ENCODE measurements at places on chromosomes 3 and 15. TPM values are rescaled to one million over a fixed set of nuclear protein-coding genes. Genes with fewer than 3 reads are reported as not detected.

The TMEM212 gene
- polyA plus RNA-seq: not detected

The FETUB gene
- not detected for polyA plus RNA-seq

The AADAC gene
- 101 TPM for polyA plus RNA-seq

DNA sequence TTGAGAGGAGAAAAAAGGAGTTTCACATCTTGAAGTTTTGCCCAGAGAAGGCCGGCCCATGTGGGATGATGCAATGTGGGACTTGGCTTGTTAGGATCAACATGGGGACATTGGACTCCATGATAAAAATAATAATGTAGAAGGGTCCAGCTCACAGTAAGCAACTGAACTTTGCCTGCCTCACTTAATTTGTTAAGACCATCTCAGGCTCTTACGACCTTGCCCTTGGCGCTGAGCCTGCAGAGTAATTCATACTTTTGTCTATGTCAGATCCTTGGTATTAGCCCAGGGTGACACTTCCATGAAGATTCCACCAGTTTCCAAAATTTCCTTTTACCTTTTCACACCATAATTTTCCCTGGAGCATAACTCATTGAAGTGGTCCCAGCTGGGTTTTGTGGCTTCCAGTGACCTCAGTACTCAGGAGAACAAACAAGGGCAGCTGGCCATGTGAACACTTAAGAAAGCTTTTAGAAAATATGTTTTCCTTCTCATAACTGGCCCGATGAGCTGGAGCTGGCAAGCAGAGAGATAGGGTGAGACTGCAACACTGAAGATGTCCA, 315.4 kb upstream of the RASGRP1 start:
- DNase-seq: no peak

DNA sequence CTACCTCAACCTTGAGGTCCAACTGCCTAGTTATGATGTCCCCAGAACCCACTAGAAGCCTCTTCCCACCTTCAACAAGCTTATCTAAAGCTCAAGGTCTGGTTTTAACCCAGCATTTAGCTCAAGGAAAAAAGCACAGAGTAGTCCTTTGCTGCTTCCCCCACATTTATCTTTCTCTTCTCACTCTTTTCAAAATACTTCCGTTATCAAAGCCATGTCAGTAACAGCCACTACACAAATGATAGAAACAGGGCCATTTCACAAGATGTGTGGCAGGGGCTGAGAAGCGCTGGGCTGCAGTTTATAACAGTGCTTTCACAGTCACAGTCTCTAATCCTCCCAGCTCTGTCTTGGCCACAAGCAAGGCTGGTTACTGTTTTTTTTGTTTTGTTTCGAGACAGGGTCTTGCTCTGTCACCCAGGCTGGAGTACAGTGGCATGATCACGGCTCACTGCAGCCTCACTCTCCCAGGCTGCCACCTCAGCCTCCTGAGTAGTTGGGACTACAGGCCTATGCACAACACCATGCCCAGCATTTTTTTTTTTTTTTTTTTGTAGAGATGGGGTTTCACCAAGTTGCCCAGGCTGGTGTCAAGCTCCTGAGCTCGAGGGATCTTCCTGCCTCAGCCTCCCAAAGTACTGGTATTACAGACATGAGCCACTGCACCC, 218.8 kb downstream of the OSBPL10 start:
- DNase-seq: no peak

The PIF1 gene
- polyA plus RNA-seq: 11.7 TPM

The C15orf62 gene
- polyA plus RNA-seq: 5.1 TPM

- no peak for DNase-seq
Observed at GRCh38 chr3:109819734-109820133, 482.4 kb upstream of the DPPA4 start.

The LRRC31 gene
- 9.5 TPM for polyA plus RNA-seq

GRCh38 chr15:43189296-43189695, 4.1 kb downstream of the CCNDBP1 start:
- DNase-seq: no peak

The TAGLN3 gene
- not detected for polyA plus RNA-seq

GRCh38 chr15:50176869-50177268, 5.1 kb upstream of the SLC27A2 start:
- DNase-seq: no peak

GRCh38 chr3:131702146-131702545, 199.4 kb upstream of the MRPL3 start:
- no peak for DNase-seq

The COL6A5 gene
- not detected for polyA plus RNA-seq

- peak; percentile 33 for DNase-seq
Observed at GRCh38 chr15:42921342-42921731, 759 bp upstream of the TTBK2 start.

GRCh38 chr3:90095811-90096210, 988.4 kb downstream of the EPHA3 start:
- DNase-seq: no peak

The FGD5 gene
- polyA plus RNA-seq: 3.1 TPM

DNA sequence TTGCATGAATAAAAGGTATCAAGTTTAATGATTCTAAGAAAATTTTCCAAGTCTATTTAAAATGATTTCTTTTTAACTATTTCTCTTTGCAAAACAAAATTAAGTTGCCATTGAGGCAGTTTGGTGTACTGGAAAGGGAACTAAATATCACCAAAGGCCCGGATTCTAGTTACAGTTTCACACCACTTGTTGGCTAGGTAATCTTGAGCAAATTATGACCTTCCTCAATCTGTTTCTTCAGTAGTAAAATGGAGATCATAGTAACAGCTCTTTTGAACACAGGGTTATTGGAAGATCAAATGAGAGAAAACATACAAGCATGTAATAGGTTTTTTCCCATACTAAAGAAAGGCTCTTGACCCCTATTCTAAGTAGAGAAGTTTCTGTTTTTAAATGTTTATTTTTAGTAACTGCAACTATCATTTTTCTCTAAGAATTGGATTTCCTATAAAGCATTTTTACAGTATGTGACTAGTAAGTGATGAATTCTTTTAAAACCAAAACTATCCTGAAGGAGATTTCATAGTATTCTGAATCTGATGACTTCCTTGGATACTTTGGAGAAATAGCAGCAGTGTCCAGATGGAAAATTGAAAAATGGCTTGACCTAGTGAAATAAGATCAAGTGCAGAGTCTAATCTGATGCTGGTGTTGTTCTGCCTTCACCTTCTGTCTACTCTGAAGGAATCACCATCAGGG, 15.7 kb downstream of the SCAANT1 start:
- DNase-seq: no peak

The TMC3 gene
- polyA plus RNA-seq: not detected

DNA sequence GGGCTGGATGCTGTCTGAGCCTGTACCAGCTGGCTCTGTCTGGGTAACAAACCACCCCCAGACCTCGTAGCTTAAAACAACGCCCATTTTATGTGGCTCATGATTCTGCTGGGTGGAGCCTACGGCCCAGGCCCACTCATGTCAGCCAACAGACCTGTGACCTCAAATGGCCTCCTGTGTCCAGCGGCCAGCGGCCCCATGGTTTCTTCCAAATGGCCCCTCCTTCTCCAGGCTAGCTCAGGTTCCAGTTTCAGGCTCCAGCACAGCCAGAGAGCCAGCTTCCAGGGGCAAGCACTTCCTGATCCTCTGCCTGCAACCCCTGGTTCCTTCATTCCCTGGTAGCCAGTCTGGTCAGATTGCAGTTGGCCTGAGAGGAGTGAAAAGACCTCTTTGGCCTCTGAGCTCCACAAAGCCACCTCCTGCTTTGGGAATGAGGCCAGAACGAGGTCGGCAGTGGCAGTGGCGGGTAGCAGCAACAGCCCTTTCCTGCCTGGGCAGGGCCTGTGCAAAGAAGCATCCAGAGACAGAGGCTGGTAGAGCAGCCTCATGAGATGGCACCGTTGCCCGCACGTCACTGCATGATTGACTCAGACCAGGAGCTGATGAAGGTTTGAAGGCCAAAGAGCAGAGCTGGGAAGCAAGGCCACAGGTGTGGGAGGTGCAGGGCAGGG, 21.0 kb upstream of the PLXNA1 start:
- no peak for DNase-seq

The CACNA2D3 gene
- polyA plus RNA-seq: not detected

The SEMA5B gene
- polyA plus RNA-seq: 1.9 TPM

GRCh38 chr3:46206282-46207015, 1.7 kb downstream of the CCR1 start:
- no peak for DNase-seq

GRCh38 chr3:17287006-17287689, 402.4 kb downstream of the PLCL2 start:
- DNase-seq: no peak

The RFTN1 gene
- 11.9 TPM for polyA plus RNA-seq

The C3orf38 gene
- polyA plus RNA-seq: 7.8 TPM

- no peak for DNase-seq
Observed at GRCh38 chr3:53594276-53594675, 99.9 kb downstream of the CACNA1D start.

DNA sequence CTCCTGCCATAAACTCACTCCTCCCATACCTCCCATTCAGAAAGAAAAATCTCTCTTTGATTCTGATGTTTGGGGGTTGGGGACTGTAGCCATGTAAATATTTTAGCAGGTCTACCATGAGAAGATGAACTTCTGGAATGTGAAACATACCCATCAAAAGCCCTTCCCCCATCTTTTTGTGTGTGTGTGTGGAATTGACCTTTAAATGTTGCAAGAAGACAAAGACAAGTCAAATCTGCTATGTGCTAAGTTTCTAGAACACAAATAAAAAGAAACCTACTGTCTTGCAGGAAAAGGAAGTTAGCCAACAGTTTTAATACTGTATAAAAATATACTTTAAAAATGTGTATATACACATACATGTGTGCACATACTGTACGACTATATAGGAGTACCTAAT, 29.7 kb upstream of the USP50 start:
- DNase-seq: no peak

DNA sequence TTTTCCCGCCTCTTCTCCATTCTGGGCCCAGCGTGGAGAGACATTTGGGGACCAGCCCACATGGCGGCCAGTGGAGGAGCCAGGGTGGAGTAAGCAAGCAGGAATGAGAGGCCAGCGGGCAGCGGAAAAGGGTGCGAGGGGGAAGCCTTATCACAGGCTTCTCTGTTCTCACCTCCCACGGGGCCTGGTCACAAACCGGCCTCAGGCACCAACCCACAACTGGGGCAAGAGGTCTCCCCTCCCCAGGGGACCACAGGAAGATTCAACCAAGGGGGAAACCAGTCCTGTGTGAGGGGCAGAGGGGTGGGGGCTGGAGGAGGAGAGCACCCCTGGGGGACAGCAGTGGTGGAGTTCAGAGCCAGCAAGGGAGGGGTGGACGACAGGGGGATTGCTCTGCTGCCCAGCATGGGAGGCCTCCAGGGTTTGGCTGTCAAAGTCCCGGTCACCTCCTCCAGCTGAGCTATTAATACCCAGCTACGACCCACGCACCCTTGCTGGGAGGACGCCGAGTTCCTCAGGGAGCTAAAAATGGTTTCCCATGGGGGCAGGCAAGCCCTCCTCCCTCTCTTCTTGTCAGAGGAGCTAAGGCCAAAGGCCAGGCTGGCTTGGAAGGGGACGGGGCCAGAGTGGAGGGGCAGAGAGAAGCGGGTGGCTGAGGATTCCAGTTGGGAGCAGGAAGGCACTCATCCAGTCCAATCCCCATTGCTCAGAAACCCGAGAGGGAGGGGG, 23.8 kb upstream of the RPL29 start:
- no peak for DNase-seq

The IMPG2 gene
- polyA plus RNA-seq: not detected

DNA sequence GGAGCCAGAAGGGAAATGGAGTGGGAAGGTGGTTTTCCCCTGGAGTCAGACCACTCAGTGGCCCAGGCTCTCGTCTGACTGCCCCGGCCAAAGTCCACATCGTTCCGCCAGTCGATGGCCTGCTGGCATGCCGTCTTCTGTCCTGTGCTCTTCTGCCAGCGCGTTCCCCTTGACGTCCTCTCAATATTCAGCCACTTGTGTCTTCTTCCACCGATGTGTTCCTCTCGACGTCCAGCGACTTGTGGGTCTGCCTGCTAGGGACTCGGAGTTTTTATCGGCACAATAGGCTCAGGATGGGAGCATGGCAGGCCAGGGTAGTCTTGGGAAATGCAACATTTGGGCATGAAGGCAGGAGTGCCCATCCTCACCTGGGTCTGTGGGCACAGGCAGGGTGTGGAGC, 542.5 kb upstream of the LMCD1 start:
- DNase-seq: no peak

The TRIM42 gene
- polyA plus RNA-seq: not detected

DNA sequence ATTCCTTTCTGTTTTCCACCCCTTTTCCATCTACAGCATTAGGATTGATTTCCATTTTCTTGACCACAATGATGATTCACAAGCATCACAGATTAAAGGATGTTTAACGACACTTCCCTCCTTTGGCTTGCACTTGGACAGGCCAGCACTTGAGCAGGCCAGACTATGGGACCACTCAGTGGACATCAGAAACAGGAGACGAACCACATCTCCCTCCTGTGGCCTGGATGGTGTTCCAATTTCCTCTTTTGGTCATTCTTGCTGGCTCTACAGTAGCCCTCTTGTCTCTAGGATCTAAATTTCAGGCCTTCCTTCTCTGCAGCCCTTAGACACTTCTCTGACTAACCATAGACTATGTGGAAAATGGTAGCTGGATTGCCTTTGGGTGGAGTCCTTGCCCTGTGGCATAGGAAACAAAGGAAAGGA, 78.8 kb upstream of the BOC start:
- no peak for DNase-seq

DNA sequence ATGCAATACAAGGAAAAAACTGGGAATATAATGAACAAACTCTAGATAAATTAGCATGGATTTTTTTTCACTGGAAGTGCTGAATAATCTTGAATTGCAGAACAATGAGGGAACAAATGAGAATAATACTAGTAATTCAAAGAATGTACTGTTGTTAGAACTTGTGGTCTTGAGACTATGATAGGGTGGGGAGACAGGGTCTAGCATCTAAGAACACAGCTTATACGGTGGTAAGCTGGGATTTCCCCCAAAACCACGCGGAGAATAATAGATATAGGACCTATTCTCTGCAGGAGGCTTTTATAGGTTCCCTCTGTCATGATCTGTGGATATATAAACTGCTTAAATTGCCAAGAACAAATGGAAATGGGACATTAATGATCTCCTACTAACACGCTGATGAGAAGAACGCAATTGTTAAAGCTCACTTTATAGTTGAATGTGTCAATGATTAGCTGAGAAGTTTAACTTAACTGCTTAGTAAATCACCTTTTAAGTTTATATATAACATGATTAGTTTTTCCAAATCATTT, 692.3 kb downstream of the ZPLD1 start:
- DNase-seq: no peak

GRCh38 chr15:70114221-70114620, 16.5 kb upstream of the TLE3 start:
- no peak for DNase-seq

DNA sequence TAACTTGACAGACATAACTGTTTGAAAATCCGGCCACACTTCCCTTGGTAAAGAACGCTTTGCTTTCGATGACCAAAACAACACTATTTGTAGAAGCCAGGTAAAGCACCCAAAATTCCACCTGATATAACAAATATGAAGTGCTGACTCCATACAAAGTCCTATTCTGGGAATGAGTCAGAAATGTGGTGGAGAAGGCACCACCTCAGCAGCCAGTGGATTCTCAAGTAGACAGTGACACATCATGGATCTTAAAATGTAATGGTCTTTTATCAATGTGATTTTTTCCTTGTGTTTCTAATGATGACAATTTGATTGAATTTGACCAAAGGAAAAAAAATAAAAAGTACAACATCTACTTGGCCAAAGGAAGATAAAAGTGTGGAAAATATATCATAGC, 135.0 kb upstream of the WNT5A start:
- no peak for DNase-seq
